ENCODE measurements at places on chromosomes 4 and X.
A peak's percentile ranks its signal among the peaks of the same experiment; 100 is the strongest.

DNA sequence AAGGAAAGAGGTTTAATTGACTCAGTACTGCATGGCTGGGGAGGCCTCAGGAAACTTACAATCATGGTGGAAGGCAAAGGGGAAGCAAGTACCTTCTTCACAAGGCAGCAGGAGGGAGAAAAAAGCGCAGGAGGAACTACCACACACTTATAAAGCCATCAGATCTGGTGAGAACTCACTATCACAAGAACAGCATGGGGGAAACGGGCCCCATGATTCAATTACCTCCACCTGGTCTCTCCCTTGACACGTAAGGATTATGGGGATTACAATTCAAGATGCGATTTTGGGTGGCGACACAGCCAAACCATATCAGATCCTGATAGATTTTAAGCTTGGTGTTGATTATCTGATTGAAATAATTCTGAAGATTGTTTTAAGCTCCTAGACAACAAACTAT lies 218.7 kb downstream of the CBR4 start:
- DNase-seq: no peak
- no peak overlapping the region for H3K27ac ChIP-seq
- H3K4me1 ChIP-seq: peaks cover 8% of the 10 kb centered on the region
- no peaks in the 10 kb centered on the region for H3K36me3 ChIP-seq

GRCh38 chr4:54228056-54228527 lies 1.0 kb upstream of the PDGFRA start:
- peak; percentile 87 for DNase-seq
- H3K4me1 ChIP-seq: peaks cover 13% of the 10 kb centered on the region
- H3K36me3 ChIP-seq: no peaks in the 10 kb centered on the region

- H3K27me3 ChIP-seq: no peaks in the 10 kb centered on the region
- no peak for DNase-seq
- H3K27ac ChIP-seq: no peak overlapping the region
- H3K4me3 ChIP-seq: no peak overlapping the region
- no peaks in the 10 kb centered on the region for H3K36me3 ChIP-seq
Measured at GRCh38 chr4:140335076-140335475, 38.4 kb upstream of the SCOC start.

DNA sequence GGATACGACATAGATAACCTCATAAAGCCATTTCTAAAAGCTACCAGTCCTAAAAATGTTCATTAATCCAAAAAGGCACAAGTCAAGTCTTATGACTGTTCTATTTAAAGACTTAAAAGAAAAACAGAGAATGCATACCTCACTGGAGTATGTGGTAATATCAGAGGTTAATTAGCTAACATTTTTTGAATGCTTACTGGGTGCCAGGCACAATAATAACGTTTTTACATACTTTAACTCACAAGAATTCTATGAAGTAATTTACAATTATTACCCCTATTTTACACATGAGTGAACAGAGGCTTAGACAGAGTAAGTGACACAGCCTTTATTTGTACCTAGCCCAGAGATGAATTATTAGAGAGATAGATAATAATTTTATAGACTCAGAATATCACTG lies 207.5 kb downstream of the PDGFC start:
- no peaks in the 10 kb centered on the region for H3K4me1 ChIP-seq
- DNase-seq: no peak
- H3K4me3 ChIP-seq: no peak overlapping the region
- no peaks in the 10 kb centered on the region for H3K36me3 ChIP-seq

GRCh38 chr4:72899214-72899613 lies 170.3 kb downstream of the COX18 start:
- H3K4me1 ChIP-seq: no peaks in the 10 kb centered on the region
- H3K4me3 ChIP-seq: no peak overlapping the region
- H3K27me3 ChIP-seq: no peaks in the 10 kb centered on the region
- H3K27ac ChIP-seq: no peak overlapping the region
- H3K36me3 ChIP-seq: no peaks in the 10 kb centered on the region
- DNase-seq: no peak

DNA sequence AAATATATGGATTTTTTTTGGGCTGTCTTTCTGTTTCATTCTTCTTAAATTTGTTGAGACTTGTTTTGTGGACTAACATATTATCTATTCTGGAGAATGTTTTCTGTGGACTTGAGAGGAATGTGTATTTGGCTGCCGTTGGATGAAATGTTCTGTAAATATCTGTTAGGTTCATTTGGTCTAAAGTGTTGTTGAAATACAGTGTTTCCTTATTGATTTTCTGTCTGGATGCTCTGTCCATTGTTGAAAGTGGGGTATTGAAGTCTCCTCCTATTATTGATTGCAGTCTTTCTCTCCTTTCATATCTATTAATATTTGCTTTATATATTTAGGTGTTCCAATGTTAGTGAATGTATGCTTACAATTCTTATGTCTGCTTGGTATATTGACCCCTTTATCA lies 431.8 kb downstream of the RAPGEF2 start:
- H3K4me3 ChIP-seq: no peak overlapping the region
- no peaks in the 10 kb centered on the region for H3K36me3 ChIP-seq
- H3K4me1 ChIP-seq: no peaks in the 10 kb centered on the region
- H3K27me3 ChIP-seq: no peaks in the 10 kb centered on the region

DNA sequence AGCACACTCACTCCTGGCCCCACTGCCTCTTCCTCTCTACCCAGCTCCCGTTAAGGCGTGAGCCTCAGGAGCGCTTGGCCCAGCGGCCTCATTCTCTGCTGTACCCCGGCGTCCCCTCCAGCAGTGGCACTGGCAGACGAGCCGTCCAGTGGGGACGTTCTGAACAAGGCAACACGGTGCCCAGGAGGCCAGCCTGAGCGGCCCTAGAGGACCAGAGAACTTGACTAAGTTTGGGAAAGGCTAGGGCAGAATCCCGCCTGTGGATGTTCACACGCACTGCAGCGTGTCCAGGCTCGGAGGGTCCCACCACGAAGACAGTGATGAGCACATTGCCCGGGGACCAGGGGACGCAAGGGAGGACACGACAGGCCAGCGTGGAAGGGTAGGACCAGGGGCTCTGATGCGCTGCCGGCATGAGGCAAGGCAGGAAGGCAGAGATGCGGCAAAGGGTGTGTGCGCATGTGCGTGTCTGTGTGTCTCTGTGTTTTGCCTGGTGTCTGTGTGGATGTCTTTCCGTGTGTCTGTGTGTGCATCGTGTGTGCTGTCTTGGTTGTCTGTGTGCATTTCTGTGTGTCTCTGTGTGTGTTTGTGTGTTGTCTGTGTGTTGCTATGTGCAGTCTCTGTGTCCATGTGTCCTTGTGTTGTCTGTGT lies 89.4 kb downstream of the ABLIM2 start:
- no peaks in the 10 kb centered on the region for H3K36me3 ChIP-seq
- no peak overlapping the region for H3K4me3 ChIP-seq
- no peaks in the 10 kb centered on the region for H3K27me3 ChIP-seq
- no peak overlapping the region for H3K27ac ChIP-seq
- no peaks in the 10 kb centered on the region for H3K4me1 ChIP-seq

DNA sequence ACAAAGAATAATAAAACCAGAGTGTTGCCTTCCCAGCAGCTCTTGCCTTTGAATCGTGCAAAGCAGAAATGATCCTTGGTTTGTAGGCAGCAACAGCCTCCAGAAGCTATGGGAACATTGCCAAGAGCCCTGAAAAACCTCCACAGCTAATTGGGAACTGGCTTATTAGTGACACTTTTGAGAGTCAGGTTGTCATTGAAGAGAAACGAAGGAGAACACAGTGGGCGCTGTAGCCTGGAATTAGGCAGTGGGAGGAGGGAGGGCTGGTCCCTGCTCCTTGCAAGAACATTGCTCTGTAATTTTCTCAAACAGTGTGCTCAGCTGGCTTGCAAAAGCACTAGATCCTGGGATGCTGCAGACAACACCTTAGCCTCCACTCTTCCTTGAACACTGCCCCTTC lies 331.5 kb upstream of the EMCN start:
- no peak overlapping the region for H3K27ac ChIP-seq
- no peaks in the 10 kb centered on the region for H3K4me1 ChIP-seq
- no peak overlapping the region for H3K4me3 ChIP-seq
- DNase-seq: no peak
- no peaks in the 10 kb centered on the region for H3K36me3 ChIP-seq

- no peak for DNase-seq
- H3K27me3 ChIP-seq: no peaks in the 10 kb centered on the region
- no peaks in the 10 kb centered on the region for H3K36me3 ChIP-seq
- no peak overlapping the region for H3K4me3 ChIP-seq
- H3K4me1 ChIP-seq: no peaks in the 10 kb centered on the region
Measured at GRCh38 chrX:19615361-19615910, 100.1 kb upstream of the MAP3K15 start.

DNA sequence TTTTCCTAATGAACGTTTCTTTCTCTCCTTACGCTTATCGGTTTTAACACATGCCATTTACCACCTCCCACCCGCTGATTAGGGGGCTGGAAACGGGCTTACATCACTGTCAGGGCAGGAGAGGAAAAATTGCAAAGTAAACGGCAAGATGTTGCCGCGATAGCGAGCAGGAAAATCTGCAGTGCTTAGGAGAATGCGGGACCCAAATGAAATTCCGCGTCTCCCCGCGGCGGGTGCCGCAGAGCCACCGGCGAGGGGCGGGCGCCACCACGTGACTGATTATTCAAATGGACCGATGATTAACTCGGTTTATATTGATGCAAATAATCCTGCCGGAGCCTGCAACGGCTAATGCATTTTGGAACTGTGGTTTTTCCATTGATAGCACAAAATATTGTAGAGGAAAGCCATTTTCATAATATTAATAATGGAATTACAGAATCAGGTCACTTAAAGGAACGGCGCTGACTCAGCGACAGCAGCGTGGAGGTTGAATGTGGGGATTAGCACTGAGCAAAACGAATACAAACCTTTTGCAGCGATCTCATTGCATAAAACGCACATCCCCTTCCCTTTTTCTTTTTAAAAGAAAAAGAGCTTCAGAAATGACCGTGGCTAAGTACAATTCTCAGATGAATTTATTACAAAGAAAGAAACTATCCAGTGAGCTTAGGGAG lies 224.2 kb downstream of the STIM2 start:
- H3K27me3 ChIP-seq: peaks cover 12% of the 10 kb centered on the region
- peak overlapping the region; percentile 56 for H3K4me3 ChIP-seq
- no peak overlapping the region for H3K27ac ChIP-seq
- H3K4me1 ChIP-seq: peaks cover 2% of the 10 kb centered on the region
- DNase-seq: peak; percentile 71
- no peaks in the 10 kb centered on the region for H3K36me3 ChIP-seq

GRCh38 chr4:102521570-102521969 lies 20.4 kb downstream of the NFKB1 start:
- no peaks in the 10 kb centered on the region for H3K36me3 ChIP-seq
- H3K4me1 ChIP-seq: no peaks in the 10 kb centered on the region
- H3K27ac ChIP-seq: no peak overlapping the region
- no peak for DNase-seq
- no peaks in the 10 kb centered on the region for H3K27me3 ChIP-seq

DNA sequence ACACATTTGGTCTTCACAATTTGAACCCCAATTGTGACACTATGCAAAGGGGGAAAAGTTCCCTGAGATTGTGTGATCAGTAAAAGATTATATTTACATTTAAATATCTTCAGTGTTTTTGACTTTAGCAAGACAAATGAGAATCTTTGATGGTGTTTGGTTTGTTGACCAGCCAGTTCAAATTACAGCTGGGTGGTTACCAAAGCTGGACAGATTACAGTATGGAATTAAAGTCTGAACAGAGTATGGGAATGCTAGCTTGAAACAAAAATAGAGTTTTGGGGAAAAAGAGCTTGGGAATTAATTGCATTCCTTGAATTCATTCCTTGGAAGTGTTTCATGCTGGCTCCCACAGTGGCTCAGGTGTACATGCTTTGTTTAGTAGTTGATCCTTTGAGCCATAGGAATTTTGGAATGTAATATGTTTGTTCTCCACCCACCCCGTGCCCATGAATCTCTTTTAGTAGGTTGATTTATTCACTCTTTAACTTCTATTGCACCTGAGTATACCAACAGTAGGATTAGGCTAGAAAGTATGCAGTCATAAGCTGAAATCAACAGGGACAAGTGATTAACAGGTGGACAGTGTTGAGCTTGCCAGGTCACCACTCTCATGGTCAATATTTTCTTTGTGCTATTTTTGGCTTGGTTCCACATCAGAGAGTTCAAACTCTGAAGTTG lies 81.1 kb upstream of the HELT start:
- H3K4me1 ChIP-seq: no peaks in the 10 kb centered on the region
- H3K36me3 ChIP-seq: no peaks in the 10 kb centered on the region

DNA sequence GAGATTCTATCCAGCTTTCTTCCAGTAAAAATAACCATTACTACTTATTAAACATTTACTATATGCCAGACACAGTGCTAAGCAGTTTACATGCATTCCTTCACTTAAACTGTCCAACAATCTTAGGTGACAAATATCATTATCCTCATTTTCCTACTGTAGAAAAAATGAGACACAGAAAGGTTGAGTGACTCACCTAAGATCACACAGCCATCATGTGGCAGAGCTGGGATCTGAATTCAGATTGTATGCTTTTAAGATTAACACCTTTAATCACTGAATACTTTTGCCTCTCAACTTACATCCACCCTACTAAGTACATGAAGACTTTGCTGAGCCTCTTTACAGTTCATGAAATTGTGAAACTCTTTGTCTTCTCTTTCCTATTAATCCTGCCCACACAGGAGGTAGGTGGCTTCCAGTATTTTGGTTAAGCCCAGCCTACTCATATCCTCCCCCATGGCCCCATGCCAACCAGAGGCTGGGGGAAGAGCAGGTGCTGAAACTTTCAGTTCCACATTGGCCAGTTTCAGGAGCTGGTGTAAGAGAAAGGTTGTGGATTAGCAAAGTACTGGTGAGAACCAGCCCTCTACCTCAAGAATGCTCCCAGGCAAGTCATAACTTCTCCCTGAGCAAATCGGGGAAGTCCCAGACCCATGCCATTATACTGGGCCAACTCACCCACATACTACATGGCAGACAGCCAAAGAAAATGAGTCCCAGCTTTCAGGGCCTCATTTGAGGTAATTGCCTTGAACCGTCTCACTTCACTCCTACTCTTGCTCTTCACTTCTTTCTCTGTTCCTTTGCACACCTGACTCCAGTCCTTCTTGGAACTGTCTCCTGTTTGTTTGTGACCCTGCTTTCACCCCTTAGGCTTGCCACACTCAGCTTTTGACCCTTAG lies 211.1 kb downstream of the GUCY2F start:
- H3K4me3 ChIP-seq: no peak overlapping the region
- no peaks in the 10 kb centered on the region for H3K4me1 ChIP-seq
- no peaks in the 10 kb centered on the region for H3K36me3 ChIP-seq

DNA sequence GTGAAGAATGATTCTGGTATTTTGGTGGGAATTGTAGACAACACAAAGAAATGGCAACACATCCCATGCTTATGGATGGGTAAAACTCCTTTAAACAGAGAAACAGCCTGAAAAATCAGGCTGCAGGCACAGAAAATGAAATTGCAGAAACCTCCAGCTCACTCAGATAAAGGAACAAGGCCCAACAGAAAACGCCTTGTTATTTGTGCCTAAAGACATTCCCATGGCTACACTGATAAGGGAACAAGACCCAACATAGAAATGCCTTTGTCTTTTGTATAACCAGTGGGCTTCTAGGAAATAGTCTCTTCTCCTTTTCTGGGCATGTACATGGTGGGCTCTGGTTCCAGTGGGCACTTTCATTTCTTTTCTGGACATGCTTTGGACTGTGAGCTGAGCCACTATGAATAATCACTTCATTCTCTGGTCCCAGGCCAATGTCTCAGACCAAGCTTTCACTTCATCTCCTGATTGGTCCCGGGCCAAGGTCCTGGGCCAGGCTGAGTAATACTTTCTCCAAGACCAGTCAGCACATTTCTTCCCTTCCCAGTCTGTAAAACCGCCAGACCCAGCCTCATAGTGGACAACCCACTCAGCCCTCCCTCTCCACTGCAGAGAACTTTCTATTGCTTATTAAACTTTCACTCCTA lies 160.5 kb downstream of the TBX22 start:
- no peaks in the 10 kb centered on the region for H3K4me1 ChIP-seq
- no peak for DNase-seq
- H3K4me3 ChIP-seq: no peak overlapping the region
